ENCODE measurements at places on chromosomes 16 and 17.

- DNase-seq = no peak
Observed at GRCh38 chr17:19346351-19347255, 15.9 kb downstream of the B9D1 start.

- DNase-seq = no peak
Observed at GRCh38 chr16:77383606-77384187, 51.1 kb downstream of the ADAMTS18 start.

- DNase-seq = no peak
Observed at GRCh38 chr17:67390006-67390645, 13.0 kb downstream of the PITPNC1 start.

DNA sequence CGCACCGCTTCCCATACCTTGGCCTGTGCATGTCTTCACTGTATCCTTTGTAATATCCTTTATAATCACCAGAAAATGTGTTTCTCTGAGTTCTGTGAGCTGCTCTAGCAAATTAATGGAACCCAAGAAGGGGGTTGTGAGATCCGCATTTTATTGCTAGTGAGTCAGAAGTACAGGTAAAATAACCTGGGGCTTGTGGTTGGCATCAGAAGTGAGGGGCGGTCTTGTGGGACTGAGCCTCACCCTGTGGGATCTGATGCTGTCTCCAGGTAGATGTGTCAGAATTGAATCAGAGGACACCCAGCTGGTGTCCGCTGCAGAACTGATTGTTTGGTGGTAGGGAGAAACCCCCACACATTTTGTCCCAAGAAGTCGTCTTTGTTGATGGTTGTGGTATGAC is 382.4 kb downstream of the SNX29 start:
- no peak for DNase-seq

DNA sequence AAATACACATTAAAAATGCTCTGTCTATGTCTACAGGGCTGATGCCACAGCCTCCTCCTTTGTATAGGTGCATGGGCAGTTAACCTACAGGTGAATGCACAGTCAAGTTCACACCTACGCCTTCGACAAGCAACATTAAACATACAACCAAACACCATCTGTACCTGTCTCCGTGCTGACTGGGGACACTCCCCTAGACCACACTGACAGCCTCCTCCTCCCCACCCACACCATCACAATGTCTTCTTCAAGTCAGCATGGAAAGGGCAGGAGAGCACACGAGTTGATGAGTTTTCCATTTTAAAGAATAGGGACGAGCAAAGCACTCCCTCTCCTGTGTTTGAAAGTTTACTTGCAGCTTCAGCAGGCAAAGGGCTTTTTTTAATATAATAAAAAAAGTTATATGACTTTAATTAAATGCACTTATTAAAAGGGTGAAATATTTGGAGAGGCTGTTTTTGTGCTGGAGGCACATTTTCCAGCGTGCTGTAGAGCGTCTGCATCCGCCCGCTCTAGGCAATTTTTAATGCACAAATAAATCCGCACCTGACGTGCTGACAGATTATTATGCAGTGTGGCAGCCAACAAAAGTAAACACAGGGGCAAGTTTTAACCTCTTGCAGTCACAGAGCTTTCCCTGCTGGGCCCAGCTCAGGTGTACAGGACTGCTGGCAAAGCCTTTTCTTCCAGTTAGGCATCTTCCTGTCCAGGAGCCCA is 367.9 kb downstream of the SOX9 start:
- DNase-seq = no peak
